ENCODE measurements at places on chromosomes 11 and 22.

GRCh38 chr11:8829556-8829955 lies 81.4 kb upstream of the AKIP1 start:
- no peak for DNase-seq

DNA sequence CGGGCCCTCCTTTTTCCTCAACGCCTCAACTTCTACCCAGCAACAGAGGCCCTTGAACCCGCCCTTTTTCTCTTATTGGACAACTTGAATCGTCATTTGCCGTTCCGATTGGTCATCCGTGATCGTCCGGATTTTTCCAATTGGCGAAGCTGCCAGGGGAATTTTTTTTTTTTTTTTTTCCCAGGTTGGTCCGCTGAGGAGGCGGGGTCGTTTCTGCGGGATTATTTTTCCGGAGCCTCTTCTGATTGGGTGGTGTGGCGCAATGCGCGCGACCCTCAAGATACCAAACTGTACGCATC lies 465 bp upstream of the TTC9C start:
- peak; percentile 99 for DNase-seq

DNA sequence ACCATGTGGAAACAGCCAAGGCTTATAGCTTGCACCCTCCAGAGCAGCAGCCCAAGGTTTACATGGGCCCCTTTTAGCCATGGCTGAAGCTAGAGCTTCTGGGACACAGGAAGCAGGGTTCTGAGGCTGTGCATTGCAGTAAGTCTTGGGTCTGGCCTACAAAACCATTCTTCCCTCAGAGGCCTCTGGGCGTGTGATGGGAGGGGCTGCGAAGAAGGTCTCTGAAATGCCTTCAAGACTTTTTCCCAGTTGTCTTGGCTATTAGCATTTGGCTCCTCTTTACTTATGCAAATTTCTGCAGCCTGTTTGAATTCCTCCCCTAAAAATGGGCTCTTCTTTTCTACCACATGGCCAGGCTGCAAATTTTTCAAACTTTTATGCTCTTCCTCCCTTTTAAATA lies 109.5 kb downstream of the BBOX1 start:
- peak; percentile 33 for DNase-seq

DNA sequence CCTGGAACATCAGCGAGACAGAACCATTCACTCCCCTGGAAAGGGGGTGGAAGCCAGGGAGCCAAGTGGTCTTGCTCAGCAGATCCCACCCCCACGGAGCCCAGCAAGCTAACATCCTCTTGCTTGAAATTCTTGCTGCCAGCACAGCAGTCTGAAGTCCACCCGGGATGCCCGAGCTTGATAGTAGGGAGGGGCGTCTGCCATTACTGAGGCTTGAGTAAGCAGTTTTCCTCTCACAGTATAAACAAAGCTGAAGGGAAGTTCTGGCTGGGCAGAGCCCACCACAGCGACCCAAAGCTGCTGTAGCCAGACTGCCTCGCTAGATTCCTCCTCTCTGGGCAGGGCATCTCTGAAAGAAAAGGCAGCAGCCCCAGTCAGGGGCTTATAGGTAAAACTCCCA lies 764.8 kb upstream of the LUZP2 start:
- DNase-seq, result no peak

DNA sequence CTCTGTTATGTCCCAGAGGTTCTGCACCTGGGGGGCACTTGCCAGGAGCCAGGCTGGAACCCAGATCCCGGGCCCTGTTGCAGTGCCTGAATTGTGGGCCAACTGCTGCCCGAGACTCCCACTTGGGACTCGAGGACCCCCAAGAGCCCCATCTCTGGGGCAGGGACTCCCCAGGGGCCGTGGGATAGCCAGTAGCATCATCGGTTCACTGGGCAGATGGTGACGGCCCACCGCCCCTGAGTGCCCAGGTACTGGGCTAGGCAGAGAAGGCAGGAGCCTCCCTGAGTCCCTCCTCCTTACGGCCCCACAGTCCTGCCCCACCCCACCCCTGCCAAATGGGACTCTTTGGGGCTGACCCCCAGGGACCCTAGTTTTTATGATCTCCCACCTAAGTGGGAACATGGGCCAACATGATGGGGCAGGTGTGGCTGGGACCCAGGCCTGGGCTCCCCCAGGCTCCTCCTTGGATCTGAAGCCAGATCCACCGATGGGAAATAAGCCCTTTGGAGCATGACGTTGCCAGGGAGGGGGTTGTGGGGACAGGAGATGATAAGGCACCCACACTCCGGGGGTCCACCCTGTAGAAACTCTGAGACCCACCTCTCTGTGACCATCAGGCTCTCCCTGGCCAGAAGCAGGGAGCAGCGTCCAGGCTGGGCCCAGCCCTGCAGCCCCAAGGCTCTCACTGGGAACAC lies 94.5 kb upstream of the FGF3 start:
- DNase-seq, result no peak

DNA sequence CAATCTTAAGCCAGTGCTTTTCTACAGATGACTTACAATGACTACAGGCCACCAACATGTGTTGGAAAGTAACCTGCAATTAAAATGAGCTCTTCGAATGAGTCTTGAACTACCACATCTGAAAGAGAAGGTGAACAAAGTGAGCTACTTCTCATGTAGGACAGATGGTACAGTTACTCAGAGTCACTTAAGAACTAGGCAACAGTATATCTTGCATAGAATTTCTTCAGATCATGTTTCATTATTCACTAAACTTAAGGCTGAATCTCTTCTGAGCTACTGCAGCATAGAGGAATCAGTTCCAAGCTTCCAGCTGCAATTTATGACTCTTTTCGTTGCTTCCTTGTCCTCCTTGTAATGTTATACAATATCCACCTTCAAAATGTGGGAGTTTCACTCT lies 270.9 kb downstream of the TTC28 start:
- no peak for DNase-seq

DNA sequence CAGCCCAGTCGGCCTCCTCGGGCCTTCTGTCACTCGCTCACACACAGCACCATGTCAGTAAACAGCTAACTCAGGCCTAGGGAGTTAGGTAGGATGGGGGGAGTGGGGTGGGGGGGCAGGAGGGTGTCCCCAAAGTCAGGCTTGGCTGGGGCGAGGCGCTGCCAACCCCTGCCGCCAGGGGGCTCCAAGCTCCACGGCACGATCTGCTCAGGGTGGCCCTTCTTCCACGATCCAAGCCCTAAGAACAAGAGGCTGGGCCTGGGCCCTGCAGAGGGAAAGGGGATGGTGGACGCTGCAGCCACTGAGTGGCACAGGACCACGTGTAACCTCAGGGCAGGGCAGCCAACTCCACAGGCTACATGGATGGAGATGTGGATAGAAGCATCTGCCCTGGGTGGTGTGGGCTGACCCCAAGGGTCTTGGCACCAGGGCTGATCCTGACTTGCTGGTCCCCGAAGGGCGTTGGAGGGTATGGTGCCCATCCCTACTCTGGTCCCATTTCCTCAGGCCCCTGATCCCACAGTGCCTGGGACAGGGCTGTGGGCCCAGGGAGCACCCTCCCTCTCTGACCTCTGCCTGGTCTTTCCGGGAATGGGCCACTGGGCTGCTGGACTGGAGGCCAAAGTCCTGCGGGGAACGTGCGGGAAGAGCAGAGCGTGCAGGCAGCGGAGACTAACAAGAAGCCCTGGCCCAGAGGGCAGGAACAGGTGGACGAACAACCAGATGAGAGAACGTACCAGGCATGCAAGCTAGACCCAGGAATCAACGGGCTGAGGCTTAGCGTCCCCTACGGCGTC lies 29.1 kb upstream of the TXNRD2 start:
- DNase-seq, result peak; percentile 77

DNA sequence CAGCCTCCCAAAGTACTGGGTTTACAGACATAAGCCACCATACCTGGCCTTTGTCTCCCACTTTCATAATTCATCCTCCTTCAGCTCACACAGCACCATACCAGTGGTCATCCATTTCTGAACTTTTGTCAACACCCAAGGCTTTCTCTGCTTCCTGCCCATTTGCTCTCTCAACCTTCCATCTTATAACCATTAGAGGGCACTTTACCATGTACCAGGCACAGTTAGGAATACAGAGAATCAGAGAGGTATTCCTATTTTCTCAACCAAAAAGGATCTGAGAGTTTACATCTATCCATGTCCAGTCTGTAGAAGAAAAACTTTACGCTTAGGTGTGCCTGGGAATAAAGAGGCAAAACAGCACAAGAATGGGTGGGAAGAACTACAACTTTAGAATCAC lies 397.6 kb downstream of the BUD13 start:
- peak; percentile 20 for DNase-seq

- DNase-seq, result no peak
Observed at GRCh38 chr11:123188508-123189165, 6.4 kb downstream of the CLMP start.

DNA sequence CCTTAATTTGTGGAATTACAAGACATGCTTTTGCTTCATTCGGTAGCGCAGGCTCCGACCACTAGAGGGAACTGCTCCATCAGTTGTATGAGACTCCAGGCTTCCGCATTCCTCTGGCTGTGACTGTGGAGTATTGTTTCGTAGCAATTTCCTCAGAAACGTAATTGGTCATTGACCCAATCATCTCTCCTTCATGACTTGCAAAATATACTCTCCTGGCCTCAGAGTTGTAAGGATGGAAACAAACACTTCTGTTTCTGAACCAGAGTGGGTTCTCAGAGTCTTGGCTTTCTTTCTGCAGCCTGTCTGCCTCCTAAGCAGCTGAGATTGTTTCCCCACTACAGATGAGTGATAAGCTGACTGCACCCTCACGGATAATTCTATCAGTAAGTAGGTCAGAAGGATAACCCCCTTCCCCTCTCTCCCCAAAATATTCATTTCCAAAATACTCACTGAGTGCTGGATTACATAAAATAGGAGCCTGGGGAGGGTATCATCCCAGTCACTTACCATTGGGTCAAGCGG lies 146.8 kb upstream of the ZC3H12C start:
- DNase-seq, result peak; percentile 91

- peak; percentile 70 for DNase-seq
Observed at GRCh38 chr22:37425800-37426705, 1.2 kb downstream of the ELFN2 start.

GRCh38 chr11:66409226-66409625 lies 11.6 kb upstream of the NPAS4 start:
- DNase-seq, result no peak

GRCh38 chr11:79616392-79616851 lies 175.6 kb upstream of the TENM4 start:
- no peak for DNase-seq

- no peak for DNase-seq
Observed at GRCh38 chr22:31841078-31841827, 87.4 kb downstream of the DEPDC5 start.

- DNase-seq, result peak; percentile 45
Observed at GRCh38 chr11:100663583-100663982, 23.5 kb upstream of the ARHGAP42 start.

GRCh38 chr11:104541701-104542100 lies 356.6 kb downstream of the CASP12 start:
- no peak for DNase-seq

- DNase-seq, result peak; percentile 47
Observed at GRCh38 chr11:72525466-72525865, 91.1 kb upstream of the CLPB start.

DNA sequence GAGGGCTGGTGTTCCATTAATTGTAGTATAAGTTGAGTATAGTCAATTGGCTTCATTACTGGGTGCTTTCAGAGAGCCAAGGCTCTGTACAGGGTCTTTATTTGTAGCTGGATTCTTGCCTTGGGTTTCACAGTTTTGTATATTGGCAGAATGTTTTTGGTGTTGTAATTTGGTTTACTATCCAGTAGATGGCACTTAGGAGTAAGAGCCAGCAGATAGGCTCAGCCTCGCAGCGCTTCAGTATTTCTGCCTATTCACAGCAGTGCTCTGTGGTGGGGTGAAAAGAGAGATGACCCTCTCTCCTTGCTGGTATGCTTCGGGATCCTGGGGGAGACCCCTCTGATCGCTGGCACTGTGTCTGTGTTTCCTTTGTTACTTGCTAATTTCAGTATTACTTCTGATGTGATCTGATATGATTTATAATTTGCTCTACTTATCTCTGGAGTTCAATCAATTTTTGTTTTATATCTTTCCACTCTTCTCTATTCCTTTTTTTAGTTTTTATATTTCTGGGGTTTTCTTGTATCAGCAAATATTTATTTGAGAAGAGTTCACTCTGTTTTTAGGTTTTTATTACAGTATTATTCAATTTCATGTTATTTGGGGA lies 52.2 kb downstream of the ANO5 start:
- DNase-seq, result peak; percentile 85

GRCh38 chr11:104918113-104918824 lies 20.0 kb upstream of the CASP12 start:
- DNase-seq, result no peak

GRCh38 chr22:37726241-37726887 lies 29.5 kb downstream of the TRIOBP start:
- DNase-seq, result no peak

- no peak for DNase-seq
Observed at GRCh38 chr11:132680584-132680983, 851.7 kb downstream of the OPCML start.

GRCh38 chr11:119727523-119728151 lies 1.4 kb downstream of the NECTIN1 start:
- peak; percentile 68 for DNase-seq

DNA sequence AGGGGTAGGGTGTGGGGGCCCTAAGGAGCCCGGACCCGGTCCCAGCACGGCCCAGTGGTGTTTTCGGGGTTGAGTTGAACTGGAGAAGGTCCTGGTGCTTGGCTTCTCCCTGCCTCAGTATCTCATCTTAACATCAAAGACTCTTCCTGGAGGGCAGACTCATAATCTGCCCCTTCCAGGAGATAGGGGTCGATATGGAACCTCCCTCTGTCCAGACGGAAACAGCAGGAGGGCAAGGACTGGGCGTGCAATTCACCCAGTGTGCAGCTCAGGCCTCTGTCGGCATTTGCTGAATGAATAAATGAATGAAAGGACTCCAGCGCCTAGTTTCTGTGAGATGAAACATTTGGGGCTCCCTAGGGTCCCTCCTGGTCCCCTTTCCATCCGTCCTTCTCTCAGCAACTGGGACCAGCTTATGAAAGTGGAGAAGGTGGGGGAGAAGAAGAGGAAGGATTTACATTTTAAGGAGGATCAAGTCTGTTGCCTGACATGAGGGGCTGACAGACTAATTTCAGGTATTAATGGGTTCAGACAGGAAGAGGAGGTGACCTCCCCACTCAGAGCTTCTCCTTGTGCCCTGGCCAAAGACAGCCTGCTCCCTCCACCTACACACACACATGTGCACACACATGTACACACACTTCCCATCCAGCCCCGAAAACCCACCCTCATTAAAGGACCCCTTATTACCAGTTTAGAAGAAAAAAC lies 1.1 kb upstream of the SHISA8 start:
- no peak for DNase-seq

DNA sequence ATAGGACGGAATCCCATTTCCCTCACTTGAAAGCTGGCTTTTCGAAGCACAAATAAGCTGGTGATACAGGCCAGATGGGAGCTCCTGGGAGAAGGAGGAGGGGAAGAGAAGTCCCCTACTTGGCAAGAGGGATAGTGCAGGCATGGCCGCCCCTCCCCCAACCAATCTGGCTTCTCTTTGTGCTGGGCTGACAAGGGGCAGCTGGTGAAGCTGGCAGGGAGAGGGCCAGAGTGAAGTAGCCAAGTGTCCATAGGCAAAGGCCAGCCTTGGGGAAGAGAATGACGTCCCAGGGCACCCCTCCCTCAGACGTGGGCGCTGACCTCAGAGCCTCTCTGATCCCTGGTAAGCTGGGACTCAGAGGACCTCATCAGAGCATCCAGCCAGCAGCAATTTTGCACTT lies 78.7 kb upstream of the GRAMD1B start:
- peak; percentile 55 for DNase-seq

GRCh38 chr11:44600839-44601383 lies 35.4 kb downstream of the CD82 start:
- peak; percentile 34 for DNase-seq

GRCh38 chr11:134558916-134559601 lies 147.0 kb upstream of the B3GAT1 start:
- no peak for DNase-seq

- no peak for DNase-seq
Observed at GRCh38 chr11:127894316-127894715, 693.0 kb downstream of the ETS1 start.

GRCh38 chr11:45161252-45162063 lies 15.0 kb downstream of the PRDM11 start:
- no peak for DNase-seq
